ENCODE measurements at places on chromosomes 16 and 17. TPM values are rescaled to one million over a fixed set of nuclear protein-coding genes. Genes with fewer than 3 reads are reported as not detected.

DNA sequence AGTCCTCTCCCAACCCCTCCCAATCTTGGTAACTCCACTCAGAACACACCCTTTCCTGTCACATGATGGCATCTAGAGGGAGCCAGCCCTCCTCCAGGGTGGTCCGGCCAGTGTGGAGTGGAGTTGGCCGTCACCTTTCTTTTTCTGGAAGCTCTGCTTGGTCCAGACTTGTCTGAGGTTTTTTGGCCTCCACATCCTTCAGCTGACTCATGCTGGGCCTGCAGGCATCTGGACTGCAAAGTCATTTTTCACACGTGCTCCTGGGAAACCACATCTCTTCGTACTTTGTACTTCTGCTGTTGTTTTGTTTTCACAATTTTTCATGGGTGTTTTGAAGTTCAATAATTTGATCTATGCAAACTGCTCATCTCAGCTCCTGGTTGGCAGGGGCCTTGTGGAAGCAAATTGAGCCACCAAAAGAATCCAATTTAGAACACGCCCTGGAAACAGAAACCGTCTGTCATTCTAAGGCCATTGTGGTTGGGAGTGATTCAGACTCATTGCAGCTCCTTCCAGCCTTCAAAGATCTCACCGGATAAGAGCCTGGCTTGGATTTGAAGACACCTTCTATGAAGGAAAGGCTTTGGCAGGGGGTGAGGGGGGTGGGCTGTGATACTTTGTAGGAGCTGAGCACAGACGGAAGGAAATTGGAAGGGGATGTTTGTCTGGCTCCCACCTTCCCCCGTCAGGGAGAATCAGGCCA is 42.4 kb upstream of the NF1 start:
- DNase-seq: no peak

DNA sequence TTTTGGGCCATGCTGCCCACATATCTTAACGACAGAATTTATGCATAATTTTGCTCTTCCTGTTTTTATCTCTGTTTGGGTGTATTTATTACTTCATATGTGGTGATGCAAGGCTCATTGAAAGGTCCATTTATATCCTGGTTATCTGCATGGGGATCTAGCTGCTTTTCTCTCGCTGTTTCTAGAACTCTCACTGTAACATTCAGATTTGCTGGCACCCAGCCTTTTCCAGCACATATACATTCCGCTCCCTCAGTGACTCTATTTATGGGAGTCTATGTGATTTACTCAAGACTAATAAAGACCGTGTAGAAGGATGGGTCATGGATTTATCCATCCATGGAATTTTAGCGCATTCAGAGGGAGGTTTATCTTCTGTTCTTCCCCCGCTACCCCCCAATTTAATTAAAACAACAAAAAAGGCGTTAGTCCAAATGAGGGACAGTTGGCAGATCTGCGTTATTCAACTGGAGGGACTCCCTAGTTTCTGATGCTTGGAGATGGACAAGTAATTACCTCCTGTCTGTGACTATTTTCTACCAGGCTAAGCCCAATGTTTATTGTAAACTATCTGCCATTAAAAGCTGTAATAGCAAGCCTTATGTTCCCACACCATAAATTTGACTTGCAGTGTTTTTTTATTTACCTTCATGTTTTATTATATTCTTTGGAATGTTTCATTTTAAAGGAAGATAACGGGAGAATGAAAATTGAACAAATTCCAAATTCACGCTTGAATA is 19.8 kb upstream of the MARCHF10 start:
- DNase-seq: no peak

GRCh38 chr16:56408379-56409098 is 16.8 kb downstream of the AMFR start:
- DNase-seq: peak; percentile 94

- DNase-seq: no peak
These were observed 4.9 kb upstream of the AATK start for GRCh38 chr17:81170727-81171494.

- DNase-seq: no peak
These were observed 431.3 kb downstream of the HS3ST3B1 start for GRCh38 chr17:14732211-14732610.

DNA sequence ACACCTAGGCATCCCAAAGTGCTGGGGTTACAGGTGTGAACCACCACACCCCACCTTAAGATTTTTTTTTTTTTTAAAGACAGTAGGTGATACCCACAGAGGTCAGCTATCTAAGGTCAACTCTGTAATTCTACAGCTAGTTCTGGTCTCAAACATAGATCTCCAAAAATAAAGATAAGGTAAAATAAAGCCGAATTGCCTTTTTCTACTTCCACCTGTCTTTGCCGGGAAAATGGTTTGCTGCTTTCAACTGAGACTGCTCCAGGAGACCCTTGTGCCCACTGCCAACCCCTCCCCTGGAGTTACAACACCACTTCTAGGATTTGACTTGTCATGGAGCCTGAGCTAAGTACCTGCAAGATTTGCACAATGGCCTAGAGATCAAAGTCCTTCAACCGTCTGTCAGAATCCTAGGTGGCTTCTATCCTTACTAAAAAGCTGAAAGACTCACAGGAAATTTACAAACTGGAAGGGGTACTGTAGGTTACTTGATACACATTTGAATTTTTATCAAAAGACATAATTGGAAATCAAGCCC is 4.7 kb upstream of the CNOT1 start:
- DNase-seq: peak; percentile 87

DNA sequence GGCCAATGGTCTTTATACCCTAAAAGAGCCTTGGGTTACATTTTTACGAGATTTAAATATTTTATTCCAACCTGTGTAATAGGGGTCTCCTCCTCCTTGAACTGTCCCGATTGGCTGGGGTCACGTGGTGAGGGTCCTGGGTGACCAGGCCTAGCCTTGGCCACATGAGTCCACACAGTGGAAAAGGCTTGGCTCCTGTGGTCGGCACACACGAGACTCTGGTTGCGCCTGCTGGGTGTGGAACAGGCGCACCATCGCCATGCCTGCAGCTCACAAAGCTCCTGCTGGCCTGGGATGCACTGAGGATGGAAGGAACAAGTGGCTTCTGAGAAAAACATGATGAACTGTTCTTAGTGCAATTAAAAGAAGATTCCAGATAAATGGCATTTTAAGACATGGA is 103.9 kb upstream of the ZNF750 start:
- no peak for DNase-seq

DNA sequence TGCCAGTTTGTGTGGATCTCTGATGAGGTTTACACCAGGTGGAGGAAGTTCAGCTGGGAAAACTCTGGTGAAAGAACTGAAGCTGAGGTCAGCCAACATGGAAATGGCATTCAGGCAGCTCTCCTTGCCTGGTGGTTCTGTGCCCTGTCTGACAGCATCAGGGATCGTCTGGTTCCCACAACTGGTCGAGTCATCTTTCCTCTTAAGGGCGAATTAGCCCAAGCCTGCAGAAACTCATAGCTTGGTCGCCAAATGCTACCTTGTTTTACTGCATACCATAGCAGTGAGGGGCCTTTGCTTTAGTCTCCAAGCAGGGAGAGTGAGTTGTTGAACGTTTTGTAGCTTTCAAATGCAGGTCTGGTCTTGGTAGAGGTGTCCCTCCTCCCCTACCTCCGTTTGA is 7.2 kb downstream of the PLCG2 start:
- no peak for DNase-seq

- no peak for DNase-seq
These were observed 51.8 kb downstream of the METTL16 start for GRCh38 chr17:2459917-2460271.

DNA sequence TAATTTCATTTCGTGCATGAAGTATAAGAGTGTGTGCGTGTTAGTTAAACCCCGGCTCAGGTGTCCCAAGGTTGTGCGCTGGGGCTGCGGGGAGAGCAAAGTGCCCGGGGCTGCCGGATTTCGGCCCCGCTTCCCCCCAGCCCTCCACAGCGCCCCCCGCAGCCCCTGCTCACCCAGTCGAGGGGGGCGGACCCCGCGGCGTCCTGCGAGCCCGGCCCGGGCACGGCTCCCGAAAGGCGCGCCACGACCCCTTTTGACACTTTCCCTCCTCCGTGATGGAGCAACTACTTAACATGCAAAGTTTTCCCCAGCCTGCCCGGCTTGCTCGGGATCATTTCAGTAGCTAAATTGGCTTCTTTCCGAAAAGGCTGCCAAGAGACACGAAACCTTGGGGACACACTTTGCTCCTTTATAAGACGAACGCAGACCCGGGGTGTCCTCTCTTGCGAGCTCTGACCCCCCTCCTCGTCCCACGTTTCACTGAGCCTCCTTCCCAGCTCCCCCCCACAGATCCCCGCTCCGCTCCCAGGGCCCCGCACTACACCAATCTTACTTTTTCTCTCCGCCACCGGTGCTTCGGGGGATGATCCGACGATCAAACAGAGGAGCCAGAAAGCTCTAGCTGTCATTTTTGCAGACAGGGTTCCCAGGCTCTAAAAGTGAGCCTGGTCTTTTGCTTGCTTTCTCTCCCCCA is 552 bp downstream of the C17orf58 start:
- DNase-seq: peak; percentile 43

DNA sequence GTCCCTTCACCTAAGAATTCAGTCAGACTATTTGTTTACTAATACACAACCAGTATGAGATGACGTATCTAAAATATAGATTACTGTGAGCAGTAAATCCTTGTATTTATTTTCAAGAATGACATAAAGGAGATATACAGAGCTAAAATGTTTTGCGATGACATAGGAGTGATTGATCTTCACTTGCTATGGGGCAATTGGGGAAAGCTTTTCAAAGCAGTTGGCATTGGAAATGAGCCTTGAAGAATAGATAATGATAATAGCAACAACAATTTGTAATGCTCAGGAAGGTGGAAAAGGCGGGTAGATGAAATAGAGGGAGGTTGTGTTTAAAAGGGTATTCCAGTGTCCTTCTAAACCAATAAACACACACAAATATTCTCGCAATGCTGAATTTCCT is 623.7 kb downstream of the CDH8 start:
- DNase-seq: no peak

- no peak for DNase-seq
These were observed 15.1 kb downstream of the BAIAP2 start for GRCh38 chr17:81049973-81050551.

DNA sequence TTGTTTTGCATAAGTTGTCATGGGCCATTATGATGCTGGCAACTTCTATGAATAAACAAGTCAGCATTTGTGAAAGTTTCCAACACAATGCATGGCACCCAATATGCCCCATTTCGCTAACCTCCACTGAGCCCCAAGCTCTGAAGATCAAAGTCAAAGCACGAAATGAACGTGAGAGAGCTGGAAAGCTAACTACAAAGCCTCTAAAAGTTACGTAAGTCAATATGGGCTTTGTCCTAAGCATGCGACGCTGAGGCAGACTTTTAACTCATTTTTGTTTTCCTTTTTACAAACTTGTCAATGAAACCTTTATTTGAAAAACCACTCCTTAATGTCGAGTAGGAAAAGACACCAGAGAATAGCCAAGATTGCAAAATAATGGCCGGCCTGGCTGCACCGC is 131.6 kb upstream of the NUDT7 start:
- no peak for DNase-seq

- DNase-seq: peak; percentile 19
These were observed 650 bp downstream of the KIAA0753 start for GRCh38 chr17:6639586-6640535.

Gene ATP2A3
- 44.4 TPM for polyA plus RNA-seq

Gene RAB40B
- polyA plus RNA-seq: 18.0 TPM

Gene GCGR
- 2.5 TPM for polyA plus RNA-seq

Gene KIF2B
- polyA plus RNA-seq: not detected
